ENCODE measurements at places on chromosomes 3 and 15. TPM values are rescaled to one million over a fixed set of nuclear protein-coding genes. Genes with fewer than 3 reads are reported as not detected.

DNA sequence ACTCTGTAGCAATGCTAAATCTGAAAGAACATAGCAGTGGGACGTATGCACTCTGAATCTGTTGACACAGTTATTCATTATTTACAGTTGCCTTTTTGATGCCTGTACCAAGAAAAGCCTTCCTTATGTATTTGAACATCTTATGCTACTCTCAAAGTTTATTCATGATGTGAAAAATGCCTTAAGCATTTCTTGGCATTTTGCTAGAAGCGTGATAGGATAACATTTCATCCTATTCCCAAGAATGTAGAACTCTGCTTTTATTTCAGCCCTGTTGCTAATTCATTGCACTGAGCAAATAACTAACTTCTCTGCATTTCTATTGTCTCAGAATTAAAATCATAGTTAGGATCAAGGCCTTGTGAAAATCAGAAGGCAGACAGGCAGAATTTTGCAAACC is 105.5 kb downstream of the STRIT1 start:
- no peak for DNase-seq

DNA sequence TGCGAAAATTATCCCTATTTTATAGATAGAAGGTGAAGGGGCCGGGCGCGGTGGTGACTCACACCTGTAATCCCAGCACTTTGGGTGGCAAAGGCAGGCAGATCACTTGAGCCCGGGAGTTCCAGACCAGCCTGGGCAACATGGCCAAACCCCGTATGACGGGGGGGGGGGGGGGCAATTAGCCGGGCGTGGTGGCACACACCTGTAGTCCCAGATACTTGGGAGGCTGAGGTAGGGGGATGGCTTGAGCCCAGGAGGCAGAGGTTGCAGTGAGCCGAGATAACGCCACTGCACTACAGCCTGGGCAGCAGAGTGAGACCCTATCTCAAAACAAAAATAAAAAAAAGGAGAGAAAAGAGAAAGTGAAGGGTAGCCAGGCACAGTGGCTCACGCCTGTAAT is 1.4 kb downstream of the AAGAB start:
- DNase-seq: no peak

DNA sequence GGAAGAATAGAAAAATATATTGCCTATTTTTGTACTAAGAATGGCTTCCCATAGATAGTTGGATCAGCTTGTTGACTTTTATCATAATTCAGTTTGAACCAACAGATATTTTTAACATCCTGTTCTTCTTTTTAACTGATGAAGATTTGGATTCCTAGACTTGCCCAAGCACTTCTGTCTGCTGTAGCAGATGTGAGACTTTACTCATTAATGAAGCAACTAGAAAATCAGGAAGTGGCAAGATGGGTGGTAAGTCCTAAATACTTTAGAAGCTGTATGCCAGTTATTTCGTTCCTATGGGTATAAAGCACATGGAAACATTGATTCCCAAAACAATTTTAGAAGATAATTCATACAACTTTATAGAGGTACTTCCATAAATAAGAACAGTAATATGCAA is 8.4 kb downstream of the PIGB start:
- DNase-seq: no peak

- DNase-seq: no peak
These were observed 110.6 kb downstream of the DTWD1 start for GRCh38 chr15:49731187-49732099.

FSTL1 gene
- 157 TPM for total RNA-seq

GRCh38 chr3:99472385-99472784 is 166.0 kb upstream of the COL8A1 start:
- no peak for DNase-seq

DNA sequence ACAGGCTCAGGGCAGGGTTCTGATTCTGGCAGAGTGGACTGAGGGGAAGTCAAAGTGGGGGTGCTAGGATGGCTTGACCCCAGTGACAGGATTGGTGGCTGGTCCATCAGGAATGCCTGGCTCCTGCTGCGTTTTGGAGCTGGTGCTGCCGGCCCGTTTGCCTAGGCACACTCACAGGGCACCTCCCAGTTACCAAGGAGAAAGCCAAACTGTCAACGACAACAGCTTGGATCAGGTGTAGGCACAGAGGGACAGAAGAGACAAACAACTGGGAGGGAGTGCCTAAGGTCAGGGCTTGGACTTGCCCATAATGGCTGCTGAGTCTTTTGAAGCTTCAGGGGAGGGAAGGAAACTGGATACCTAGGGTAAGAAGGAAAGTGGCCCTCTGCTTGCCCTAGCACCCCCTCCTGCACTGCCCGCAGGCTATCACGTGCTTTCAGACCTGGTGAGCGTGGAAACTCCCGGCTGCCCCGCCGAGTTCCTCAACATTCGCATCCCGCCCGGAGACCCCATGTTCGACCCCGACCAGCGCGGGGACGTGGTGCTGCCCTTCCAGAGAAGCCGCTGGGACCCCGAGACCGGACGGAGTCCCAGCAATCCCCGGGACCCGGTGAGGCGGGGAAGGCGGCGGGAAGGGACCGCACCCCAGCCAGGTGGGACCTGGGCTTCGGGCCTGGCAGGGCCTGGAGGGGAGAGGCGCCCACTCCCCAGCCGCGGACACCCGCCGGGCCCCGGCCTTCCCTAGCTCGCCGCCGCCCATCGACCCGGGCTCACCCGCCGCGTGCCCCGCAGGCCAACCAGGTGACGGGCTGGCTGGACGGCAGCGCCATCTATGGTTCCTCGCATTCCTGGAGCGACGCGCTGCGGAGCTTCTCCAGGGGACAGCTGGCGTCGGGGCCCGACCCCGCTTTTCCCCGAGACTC is 5.1 kb downstream of the DUOX1 start:
- DNase-seq: no peak

Data from myocyte (in vitro differentiated cells).